ENCODE measurements at places on chromosomes 16 and 17.
A peak's percentile ranks its signal among the peaks of the same experiment; 100 is the strongest.

GRCh38 chr16:7103056-7103455 lies 229.6 kb upstream of the RBFOX1 start:
- no peak overlapping the region for H3K27ac ChIP-seq
- H3K4me3 ChIP-seq = no peak overlapping the region
- no peaks in the 10 kb centered on the region for H3K4me1 ChIP-seq
- no peak for DNase-seq
- H3K36me3 ChIP-seq = no peaks in the 10 kb centered on the region

GRCh38 chr17:68710976-68711375 lies 109.8 kb upstream of the FAM20A start:
- no peak overlapping the region for H3K27ac ChIP-seq
- H3K4me1 ChIP-seq = no peaks in the 10 kb centered on the region
- H3K4me3 ChIP-seq = no peak overlapping the region
- H3K36me3 ChIP-seq = no peaks in the 10 kb centered on the region
- H3K27me3 ChIP-seq = peaks cover 17% of the 10 kb centered on the region

GRCh38 chr17:30483159-30483558 lies 6.0 kb downstream of the GOSR1 start:
- H3K4me1 ChIP-seq = peaks cover 17% of the 10 kb centered on the region
- H3K27me3 ChIP-seq = no peaks in the 10 kb centered on the region
- DNase-seq = no peak
- no peak overlapping the region for H3K4me3 ChIP-seq

- H3K36me3 ChIP-seq = no peaks in the 10 kb centered on the region
- peaks cover 4% of the 10 kb centered on the region for H3K4me1 ChIP-seq
- peaks cover 22% of the 10 kb centered on the region for H3K27me3 ChIP-seq
Observed at GRCh38 chr16:10889855-10890254, 12.9 kb downstream of the CIITA start.

- peak; percentile 18 for DNase-seq
- no peak overlapping the region for H3K27ac ChIP-seq
- H3K4me1 ChIP-seq = no peaks in the 10 kb centered on the region
Observed at GRCh38 chr17:63497708-63498483, 21.0 kb downstream of the ACE start.

GRCh38 chr16:51815523-51815922 lies 664.5 kb upstream of the SALL1 start:
- H3K4me3 ChIP-seq = no peak overlapping the region
- no peaks in the 10 kb centered on the region for H3K36me3 ChIP-seq
- no peaks in the 10 kb centered on the region for H3K4me1 ChIP-seq
- no peak for DNase-seq
- H3K27ac ChIP-seq = no peak overlapping the region

GRCh38 chr17:47192554-47192953 lies 3.5 kb upstream of the CDC27 start:
- H3K4me1 ChIP-seq = peaks cover 17% of the 10 kb centered on the region
- no peak overlapping the region for H3K4me3 ChIP-seq
- no peak for DNase-seq
- no peak overlapping the region for H3K27ac ChIP-seq
- no peaks in the 10 kb centered on the region for H3K36me3 ChIP-seq
- no peaks in the 10 kb centered on the region for H3K27me3 ChIP-seq

- no peak overlapping the region for H3K4me3 ChIP-seq
- peaks cover 12% of the 10 kb centered on the region for H3K27me3 ChIP-seq
- no peaks in the 10 kb centered on the region for H3K36me3 ChIP-seq
- DNase-seq = no peak
- H3K4me1 ChIP-seq = peaks cover 4% of the 10 kb centered on the region
Observed at GRCh38 chr17:19335951-19336631, 26.4 kb downstream of the B9D1 start.

- peaks cover 58% of the 10 kb centered on the region for H3K4me1 ChIP-seq
- H3K27me3 ChIP-seq = no peaks in the 10 kb centered on the region
- peaks cover 5% of the 10 kb centered on the region for H3K36me3 ChIP-seq
- H3K4me3 ChIP-seq = no peak overlapping the region
- DNase-seq = no peak
Observed at GRCh38 chr17:49691677-49692191, 13.8 kb upstream of the SPOP start.
